ENCODE measurements at places on chromosomes 4 and X.

- no peak for DNase-seq
Observed at GRCh38 chr4:187711586-187711985, 284.0 kb upstream of the ZFP42 start.

GRCh38 chr4:122689972-122690371, 42.5 kb upstream of the BBS12 start:
- DNase-seq, result no peak

DNA sequence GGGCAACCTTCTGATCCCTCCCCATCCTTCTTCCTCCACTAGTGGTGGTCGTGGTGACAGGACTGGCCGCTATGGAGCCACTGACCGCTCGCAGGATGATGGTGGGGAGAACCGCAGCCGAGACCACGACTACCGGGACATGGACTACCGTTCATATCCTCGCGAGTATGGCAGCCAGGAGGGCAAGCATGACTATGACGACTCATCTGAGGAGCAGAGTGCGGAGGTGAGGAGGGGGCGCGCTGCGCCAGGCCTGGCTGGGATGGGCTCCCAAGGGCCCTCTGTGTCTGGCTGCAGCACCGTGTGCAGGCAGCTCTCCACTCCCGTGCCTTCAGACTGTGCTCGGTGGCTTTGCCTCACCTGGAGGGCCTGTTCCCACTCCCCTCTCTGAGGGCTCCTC, 24.3 kb downstream of the RBM10 start:
- no peak for DNase-seq

GRCh38 chr4:122755675-122756074, 23.2 kb downstream of the BBS12 start:
- no peak for DNase-seq

GRCh38 chr4:41933997-41934503, 1.2 kb upstream of the TMEM33 start:
- no peak for DNase-seq

All from stimulated activated CD4-positive, alpha-beta T cell treated with anti-CD3 and anti-CD28 coated beads, Interleukin-1b, Interleukin-23, amount 100 ng/mL, for 4 hours (primary cell).